ENCODE measurements at places on chromosomes 11 and 22.
A peak's percentile ranks its signal among the peaks of the same experiment; 100 is the strongest.

DNA sequence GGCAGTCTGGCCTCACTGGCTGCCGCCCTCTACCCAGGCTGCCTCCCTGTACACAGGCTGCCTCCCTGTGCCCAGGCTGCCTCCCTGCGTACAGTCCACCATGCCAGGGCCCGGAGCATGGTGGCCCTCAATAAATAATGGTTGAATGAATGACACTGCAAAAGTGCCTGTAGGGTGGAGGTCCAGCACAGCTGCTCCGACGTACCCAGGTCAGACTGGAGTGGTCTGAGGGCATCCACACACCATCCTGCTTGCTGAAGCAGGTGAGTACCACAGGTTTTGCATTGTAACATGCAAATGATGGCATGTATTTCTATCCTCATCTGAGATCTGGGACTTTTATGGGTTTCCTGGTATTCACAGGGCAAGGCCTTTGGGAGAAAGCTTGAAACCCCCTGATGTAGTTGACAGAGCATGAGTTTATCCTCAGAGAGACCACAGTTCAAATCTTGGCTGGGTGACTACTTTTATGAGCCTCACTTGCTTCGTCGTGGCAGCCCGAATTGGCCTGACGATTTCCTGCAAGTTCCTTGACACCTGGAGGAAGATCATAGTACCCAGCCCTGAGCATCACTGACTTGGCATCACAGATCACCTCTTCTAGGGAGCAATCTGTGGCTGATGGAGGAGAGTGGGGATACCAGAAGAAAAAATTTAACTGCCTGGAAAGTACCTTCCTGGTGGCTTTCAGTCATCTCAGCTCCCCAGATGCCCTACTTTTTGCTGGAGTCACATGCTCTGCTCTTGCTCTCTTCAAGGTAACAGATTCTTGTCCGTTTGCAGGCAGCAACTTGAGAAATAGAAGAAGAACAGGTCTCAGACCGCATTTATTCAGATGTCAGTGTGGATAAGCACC, 16.0 kb upstream of the CYB5R3 start:
- DNase-seq: no peak

DNA sequence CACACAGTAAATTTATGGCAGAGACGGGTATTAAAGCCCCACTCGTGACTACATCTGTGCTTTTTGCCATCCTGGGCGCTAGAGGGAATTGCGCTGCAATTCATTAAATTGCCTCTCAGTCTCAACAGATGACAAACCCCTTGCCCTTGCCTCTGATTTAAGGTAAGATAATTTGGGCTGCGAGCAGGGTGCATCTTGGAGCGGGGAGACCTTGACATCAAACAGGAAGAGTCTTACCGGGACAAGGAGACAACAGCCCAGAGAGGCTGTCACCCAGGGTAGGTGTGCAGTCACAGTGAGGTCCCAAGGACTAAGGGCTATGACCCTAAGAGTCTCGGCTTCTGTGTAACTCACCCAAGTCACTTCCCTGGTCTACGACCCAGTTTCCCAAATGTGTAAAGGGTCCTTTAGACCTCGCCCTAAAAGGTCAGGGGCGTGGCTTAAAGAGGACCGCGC, 449 bp upstream of the TOM1 start:
- no peak for DNase-seq

- DNase-seq: no peak
These were observed 8.2 kb upstream of the USP2 start for GRCh38 chr11:119389611-119390254.

- DNase-seq: no peak
These were observed 439 bp downstream of the SPA17 start for GRCh38 chr11:124674168-124674517.

- DNase-seq: no peak
These were observed 28.7 kb downstream of the NPAT start for GRCh38 chr11:108193725-108194124.

- DNase-seq: no peak
These were observed 25.6 kb downstream of the MN1 start for GRCh38 chr22:27775758-27776649.

- no peak for DNase-seq
These were observed 333.9 kb downstream of the CTTN start for GRCh38 chr11:70732023-70732880.

DNA sequence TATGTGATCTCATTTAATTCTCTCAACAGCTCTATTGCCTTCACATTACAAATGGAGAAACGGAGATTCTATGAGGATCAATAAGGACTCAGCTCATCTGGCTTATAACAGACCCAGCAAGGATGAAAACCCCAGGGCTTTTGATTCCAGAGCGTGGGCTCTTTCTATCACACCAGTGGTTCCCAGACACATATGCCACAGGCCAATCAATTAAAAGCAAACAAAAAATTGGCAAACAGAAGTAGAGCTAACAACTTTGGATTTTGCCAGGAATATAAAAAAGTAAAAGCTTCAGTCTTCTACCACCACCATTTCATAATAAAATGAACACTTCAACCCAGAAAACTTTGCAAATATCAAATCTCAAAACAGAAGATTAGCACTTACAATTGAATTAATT, 71.1 kb upstream of the FAT3 start:
- DNase-seq: no peak

GRCh38 chr22:23826510-23827350, 12.1 kb downstream of the DERL3 start:
- no peak for DNase-seq

- no peak for DNase-seq
These were observed 16.8 kb upstream of the P2RY2 start for GRCh38 chr11:73201249-73201648.

GRCh38 chr11:8258784-8259183, 4.9 kb downstream of the LMO1 start:
- no peak for DNase-seq

DNA sequence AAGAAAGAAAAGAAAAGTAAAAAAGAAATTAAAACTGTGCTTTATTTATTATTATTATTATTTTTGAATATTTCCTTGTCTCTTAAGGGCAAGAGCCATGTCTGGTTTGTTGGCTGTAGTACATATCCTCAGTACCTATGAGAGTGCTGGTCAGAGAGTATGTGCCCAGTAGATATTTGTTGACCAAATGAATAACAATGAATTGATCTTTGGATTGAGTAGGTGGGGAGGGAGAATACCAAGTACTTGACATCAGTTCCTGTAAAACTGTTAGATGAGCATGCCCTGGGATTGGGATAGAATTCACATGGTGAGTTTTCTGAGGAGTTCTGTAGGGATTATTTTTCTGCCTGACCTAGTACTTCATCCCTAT, 11.4 kb downstream of the STIM1 start:
- no peak for DNase-seq

GRCh38 chr22:21965762-21966288, 13.2 kb upstream of the PPM1F start:
- DNase-seq: no peak

GRCh38 chr22:24973872-24974271, 21.4 kb downstream of the KIAA1671 start:
- no peak for DNase-seq

GRCh38 chr11:35735411-35735810, 72.8 kb downstream of the TRIM44 start:
- no peak for DNase-seq

GRCh38 chr11:117841551-117842031, 17.0 kb upstream of the FXYD2 start:
- no peak for DNase-seq

DNA sequence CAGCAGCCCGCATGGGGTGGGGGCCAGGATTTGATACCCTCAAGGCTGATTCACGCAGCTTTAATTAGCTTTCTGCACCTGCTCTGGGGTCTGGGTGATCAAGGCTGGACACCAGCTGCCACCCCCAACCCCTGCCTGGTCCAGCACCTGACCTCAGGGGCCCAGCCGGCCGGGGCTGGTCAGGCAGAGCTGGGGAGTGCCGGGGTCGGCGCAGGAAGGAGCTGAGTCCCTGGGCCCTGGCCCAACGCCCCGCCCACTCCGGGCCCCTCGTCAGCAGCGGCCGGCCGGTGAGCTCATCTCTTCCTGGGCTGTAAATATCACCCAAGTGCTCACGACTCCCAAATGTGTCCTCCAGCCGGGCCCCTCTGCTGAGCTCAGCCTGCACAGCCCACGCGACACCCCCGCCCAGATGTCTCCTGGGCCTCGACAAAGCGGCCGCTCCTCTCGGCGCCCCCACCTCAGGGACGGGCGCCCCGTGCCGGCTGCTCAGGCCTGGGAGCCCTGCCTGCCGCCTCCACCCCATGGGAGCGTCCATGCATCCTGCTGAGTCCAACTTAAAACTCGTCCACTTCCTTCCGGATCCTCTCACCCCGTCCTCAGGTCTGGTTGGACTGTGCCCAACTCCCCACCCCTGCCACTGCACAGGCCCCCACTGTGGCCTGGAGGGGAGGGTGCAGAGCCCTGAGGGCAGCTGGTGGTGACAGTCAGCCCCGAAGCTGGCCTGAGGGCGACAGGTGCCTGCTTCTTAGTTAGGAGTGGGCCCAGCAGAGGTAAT, 29.0 kb downstream of the RTN4R start:
- peak; percentile 81 for DNase-seq

DNA sequence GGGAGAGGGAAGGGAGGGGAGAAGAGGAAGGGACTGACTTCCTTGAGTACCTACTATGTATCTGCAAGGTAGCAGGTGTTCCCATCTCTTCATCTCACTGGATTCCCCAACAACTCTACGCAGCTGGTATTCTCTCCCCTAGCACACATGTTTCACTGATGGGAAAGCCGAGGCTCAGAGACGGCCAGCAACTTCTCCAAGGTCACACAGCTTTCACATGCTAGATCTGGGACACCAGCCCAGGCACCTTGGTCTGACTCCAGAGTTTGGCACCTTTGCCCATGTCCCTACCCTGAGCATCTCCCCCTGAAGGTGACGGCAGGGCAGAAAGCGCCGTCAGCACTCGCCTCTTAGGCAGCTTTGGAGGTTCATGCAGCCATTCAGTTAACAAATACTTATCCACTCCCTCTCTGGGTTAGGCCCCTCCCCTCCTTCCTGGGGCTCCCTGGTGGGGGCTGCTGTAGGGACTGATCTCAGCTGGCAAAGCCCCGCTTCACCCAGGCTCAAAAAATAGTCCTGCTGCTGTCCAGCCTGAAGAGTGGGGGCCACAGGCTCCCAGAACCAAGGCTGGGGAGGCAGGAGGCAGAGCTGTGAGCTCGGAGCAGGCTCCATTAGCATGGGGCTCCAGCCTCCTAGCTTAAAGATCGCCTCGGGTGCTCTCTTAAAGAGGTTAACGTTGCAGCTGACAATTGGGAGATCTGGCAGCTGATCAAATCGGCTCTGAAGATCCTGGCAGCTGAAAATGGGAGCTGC, 79.4 kb downstream of the IGLL1 start:
- no peak for DNase-seq

DNA sequence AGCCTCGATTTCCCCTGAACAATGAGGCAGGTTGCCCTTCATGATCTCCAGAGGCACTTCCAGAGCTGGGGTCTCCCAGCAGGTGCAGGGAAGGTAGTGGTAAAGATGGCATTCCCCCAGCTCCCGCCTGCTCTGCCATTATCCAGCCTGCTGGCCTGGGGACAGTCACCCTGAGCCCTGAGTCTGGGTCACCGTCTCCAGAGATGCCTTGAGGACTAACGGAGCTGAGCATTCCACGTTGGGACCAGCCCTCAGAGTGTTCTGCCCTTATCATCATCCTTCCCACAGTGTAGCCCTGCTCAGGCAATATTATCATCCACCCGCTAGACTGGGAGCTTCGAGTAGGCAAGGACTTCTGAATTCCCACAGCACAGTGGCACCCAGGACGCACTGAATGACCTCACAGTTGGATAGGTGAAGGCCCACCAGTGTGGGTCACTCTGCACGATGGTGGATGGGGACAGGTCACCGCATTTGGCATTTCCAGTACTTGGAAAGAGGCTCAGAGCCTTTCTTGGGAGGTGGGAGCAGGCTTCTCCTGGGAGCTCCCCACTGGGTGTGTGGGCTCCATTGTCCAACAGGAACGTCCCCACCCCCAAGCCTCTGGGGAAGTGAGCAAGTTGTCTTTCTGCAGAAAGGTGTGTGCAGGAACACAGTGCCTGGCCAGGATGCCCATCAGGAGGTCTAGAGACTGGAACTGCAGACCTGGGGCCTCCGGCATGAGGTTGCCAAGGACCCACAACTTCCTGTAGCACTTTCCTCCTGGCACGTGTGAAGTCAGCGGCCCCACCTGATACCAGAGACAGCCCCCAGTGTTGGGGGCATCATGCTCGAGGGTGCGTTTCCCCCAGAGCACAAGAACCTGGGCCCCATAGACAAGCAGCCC, 51.4 kb upstream of the WNT7B start:
- DNase-seq: no peak

DNA sequence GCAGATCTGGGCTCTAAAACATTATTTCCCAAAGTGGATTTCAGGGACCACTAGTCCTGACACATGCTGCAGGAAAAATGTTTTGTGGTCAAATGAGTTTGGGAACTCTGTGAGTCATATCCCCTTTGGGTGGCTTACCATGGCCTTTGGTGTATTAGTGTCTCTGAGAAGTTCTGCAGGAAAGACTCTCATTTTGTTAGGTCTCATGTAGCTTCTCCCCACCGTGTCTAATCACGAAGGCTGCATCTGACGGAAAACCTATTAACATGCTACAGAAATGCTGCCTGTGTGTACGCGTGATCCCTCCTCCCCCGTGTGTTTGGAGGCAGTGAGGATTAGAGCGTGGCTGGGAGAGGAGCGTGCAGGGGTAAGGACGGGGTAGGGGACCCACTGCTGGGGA, 191.7 kb downstream of the ST3GAL4 start:
- DNase-seq: no peak

DNA sequence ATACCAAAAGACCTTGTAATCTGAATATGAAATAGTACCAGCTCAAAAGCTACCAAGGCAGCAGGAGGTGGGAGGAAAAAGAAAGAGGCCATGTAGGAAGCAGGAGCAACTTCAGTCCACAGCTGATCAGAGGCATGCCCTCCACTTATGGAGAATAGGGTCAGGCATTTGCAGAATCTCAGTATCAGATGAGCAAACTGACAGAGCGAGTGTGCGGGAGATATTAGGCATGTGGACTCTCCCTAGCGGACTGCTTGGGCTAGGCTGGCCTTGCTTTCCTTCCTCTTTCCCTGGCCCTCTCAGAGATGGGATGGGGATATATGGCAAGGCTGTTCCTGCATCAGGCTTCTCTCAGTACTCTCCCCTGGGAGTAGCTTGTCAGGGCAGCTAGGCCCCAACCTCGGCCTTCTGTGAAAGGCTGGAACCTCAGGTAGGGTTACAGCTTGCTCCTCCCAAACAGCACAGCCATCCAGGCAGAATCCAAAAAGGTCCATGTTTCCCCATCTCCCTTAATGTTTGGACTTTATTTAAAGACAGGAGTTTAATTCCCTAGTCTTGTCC, 37.0 kb downstream of the ETS1 start:
- no peak for DNase-seq

- DNase-seq: no peak
These were observed 72.2 kb downstream of the CCDC81 start for GRCh38 chr11:86446924-86447285.

All from hindlimb muscle (tissue), 1 donor.